Aorta (tissue), 5 donors: ENCODE measurements at places on chromosomes 7 and 10. TPM values are rescaled to one million over a fixed set of nuclear protein-coding genes. Genes with fewer than 3 reads are reported as not detected.

VWDE gene
- total RNA-seq = 0.55 TPM

CPN1 gene
- not detected for total RNA-seq

NRP1 gene
- 111 TPM for total RNA-seq

NEUROG3 gene
- total RNA-seq = not detected

FAM25A gene
- not detected for total RNA-seq

CNNM1 gene
- total RNA-seq = 0.23 TPM

ITGA8 gene
- 885 TPM for total RNA-seq

DNA sequence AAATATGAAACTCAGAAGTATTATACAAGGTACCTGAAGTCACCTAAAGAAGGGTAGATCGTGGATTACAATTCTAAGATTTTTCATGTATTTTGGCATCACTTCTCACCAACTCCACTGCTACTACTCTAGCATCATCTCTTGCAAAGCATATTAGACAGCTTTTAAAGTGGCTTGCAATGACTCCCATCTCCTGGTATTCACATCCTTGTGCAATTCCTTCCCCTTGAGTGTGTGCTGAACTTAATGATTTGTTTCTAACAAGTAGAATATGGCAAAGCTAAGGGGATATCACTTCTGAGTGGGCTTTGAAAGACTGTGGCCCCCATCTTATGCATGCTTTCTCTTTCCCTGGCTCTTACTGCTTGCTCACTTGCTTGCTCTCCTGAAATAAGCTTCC, 280.2 kb downstream of the SNX13 start:
- no peak for DNase-seq
- H3K4me1 ChIP-seq = no peaks in the 10 kb centered on the region
- H3K4me3 ChIP-seq = no peak overlapping the region
- no peak overlapping the region for H3K27ac ChIP-seq
- H3K36me3 ChIP-seq = no peaks in the 10 kb centered on the region
- H3K27me3 ChIP-seq = no peaks in the 10 kb centered on the region

DNA sequence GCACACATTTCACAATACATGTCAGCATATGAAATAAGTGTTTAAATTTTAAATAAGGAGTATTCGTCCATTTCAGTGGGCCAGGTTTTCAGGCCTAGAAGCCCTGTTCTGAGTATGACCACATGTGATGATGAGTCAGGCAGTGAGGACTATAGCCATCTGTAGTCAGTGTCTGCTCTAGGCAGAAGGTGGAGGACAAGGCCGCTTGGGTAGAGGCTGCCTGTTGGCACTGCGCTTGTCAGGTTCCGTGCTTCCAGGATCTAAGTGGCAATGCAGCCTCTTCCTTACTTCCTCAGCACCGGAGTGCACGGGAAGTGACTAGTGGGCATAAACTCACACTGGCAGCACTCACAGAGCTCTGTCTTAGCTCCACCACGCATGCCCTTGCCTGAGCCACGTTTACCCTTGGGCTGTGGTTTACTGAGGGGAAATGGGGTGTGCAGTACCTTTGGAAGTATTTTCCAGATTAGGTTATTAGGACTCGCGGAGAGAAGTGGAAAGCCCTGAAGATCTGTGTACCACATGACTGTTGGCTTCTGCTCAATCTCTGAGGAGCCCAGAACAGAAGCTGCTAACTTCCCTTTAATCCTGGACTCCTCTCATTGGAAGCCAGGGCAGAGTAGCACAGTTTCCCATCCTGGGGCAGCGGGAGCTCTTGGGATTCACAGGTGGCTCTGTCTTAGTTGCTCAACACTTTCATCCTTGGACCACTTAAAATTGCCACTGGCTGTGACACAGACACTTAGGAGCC, 87.5 kb upstream of the GJD4 start:
- no peak overlapping the region for H3K27ac ChIP-seq
- peaks cover 4% of the 10 kb centered on the region for H3K36me3 ChIP-seq
- no peaks in the 10 kb centered on the region for H3K4me1 ChIP-seq

- no peaks in the 10 kb centered on the region for H3K27me3 ChIP-seq
- H3K4me3 ChIP-seq = no peak overlapping the region
- no peak for DNase-seq
- H3K4me1 ChIP-seq = no peaks in the 10 kb centered on the region
- no peaks in the 10 kb centered on the region for H3K36me3 ChIP-seq
- H3K27ac ChIP-seq = no peak overlapping the region
Observed at GRCh38 chr7:37174460-37174859, 274.2 kb downstream of the ELMO1 start.
